ENCODE measurements at places on chromosomes 2 and 18.
A peak's percentile ranks its signal among the peaks of the same experiment; 100 is the strongest.

DNA sequence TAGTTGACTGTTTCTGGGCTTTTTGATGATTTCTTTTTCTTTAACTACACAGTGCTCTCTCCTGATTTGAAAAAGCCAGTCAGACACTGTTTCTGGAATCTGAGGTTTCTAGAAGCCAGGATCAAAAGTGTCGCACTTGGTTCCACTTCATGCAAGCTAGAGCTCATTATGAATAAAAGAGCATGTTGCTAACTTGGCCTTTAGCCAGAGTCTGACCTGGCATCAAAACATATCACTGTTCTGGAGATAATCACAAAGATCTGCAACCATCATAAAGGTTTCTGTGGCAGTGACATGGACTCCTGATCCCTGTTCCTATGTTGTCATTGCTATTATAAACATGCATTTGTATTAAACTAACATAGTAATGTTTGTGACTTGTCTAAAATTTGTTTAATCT lies 76.1 kb upstream of the MAPRE2 start:
- peak; percentile 25 for DNase-seq

DNA sequence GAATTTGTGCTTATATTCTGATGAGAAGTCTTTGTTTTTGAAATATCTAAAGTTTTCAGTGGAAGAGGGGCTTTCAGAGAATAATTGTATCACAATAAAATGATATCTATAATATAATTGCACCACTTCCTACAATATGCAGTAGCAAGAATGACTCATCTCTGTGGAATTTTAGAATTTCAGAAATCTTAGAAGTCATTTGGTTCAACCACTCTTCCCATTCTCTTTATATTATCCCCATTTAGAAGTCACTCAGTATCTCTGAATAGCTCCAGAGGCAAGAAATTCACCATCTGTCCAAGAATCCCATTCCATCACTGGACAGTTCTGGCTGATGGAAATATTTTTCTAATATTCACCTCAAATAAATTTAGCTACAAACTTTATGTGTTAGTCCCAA lies 59.3 kb upstream of the CCDC68 start:
- DNase-seq: no peak

DNA sequence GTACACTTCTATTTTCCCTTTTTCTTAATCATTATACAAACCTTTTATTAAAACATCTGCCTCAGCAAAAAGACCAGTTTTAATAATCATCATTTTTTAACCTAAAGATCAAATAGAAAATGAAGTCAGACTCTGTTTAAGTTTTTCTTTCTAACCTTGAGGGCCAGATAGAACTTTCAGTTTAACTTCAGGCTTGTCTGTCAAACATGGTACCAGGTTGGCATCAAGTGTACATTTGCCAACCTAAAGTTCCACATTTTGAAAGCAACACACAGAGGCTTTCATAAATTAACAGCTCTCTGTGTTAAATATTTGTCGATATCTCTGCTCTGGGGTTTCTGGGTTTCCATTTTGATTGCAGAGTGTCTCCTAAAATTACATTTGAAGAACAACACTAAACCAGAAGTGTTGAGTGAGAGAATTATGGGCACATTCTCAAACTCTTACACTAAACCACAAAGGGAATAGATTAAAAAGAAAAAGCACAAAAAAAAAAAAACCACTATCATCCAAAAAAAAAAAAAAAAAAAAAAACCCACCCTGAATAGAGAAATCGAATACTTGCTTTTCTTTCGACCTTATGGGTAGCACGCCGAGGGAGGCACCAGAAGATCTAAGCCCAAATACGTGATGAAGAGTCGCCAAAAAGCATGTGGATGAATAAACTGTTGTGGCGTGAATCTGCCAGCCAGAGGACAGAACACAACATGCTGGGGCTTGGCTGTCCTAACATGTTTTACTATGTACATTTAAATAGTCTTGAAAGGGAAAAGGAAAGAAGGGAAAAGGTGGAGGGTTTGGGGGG lies 166.2 kb downstream of the TCF4 start:
- DNase-seq: peak; percentile 89

- DNase-seq: no peak
Measured at GRCh38 chr2:189517847-189518535, 62.6 kb downstream of the SLC40A1 start.

DNA sequence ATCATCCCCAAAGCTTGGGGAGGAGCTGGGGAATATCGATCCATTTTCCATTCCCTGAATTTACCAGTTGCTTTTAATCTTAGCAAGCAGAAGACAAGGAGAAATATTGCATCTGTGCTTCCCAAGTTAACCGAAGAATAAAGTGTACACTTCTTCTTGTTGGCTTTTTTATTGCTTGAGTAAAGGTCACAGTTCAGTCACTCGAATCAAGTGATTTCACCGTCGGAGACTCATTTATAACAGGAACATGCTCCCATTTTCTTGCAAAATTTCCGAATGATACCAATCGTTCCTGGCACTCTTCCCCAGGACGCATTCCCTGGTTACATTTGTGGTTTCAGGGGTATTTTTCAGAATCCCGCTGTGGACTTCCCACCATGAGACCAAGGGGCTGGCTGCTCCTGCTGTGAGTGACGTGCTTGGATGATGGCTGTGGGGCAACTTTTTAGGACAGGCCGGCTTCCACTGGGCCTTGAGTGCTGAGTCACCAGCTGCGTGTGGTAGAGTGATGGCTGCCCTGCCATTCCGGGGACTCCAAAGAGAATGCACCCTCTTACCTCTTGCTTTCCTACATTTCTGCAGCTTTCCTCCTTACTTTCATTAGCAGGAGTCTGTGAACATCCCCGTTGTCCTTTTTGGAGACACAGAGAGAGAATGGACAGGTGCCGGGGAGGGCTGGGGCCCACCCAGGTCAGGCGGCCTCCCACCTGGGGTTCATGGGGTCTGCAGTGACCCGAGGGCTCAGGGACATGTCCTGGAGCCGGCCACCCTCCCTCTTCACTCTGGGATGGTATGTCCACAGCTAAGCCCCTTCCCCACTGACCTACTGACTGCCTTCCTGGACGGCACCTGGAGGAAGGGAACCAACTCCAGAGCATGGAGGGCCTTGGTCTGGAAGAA lies 60.7 kb upstream of the HDAC4 start:
- no peak for DNase-seq

GRCh38 chr2:109225170-109225782 lies 96.3 kb downstream of the SH3RF3 start:
- no peak for DNase-seq

GRCh38 chr18:24417480-24417879 lies 9.0 kb upstream of the IMPACT start:
- DNase-seq: no peak

- DNase-seq: no peak
Measured at GRCh38 chr2:208118918-208119317, 5.4 kb downstream of the CRYGD start.

DNA sequence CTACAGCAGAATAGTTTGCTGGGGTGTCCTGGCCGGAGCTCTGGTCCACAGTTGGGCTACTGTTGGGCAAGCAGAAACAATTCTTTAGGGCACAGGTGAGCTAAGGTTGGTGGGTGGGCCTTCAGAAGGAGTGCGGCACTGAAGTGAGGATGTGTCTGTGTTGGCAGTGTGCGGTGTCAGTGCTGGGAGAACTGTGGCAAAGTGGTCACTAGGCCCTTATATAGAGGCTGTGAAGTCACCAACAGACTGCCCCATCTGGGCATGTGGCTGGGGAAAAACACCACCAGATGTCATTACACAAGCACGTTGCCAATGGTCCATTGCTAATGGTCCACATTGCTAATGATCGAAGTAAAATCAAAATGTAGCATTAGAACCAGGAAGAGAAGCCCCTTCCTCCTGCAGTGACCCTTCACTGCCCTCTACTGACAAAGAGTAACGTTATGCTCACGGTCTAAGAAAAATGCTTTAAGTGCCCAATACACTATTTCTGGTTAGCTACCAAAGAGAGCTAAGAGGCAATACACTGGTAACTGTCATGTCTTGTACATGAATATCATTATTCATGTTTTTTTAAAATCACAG lies 21.3 kb downstream of the SCN1A start:
- no peak for DNase-seq

DNA sequence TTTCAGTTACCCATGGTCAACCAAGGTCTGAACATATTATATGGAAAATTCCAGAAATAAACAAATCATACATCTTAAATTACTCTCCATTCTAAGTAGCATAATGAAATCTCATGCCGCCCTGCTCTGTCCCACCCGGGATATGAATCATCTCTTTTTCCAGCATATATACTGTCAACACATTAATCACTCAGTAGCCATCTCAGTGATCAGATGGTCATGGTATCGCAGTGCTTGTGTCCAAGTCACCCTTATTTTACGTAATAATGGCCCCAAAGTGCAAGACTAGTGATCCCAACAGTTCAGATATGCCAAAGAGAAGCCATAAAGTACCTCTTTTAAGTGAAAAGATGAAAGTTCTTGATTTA lies 43.8 kb downstream of the OSBPL6 start:
- no peak for DNase-seq

DNA sequence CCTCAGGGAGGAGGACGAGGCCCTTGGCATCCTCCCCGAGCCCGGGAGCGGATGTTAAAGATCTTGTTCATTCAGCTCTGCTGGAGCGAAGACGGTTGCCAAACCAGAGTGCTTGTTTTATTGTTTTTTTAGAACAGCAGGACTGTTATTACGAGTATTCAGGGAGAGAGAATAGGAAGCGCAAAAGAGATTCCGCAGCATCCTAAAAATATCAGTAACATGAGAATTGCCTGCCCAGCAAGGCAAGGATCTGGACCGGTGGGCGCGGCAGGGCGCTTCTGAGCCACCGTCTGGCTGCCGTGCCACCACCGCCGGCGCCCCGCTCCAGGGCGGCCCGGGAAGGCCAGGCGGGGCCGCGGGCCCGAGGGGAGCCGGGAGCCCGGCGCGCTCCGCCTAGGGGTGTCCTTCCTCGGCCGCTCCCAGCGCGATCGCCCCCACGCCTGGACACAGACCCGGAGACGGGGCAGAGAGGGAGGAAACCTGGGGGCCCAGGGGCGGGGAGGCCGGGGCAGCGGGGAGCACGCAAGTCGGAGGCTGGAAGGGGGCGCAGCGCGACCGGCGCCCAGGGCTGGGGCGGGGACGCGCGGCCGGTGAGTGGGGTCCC lies 843 bp downstream of the CYS1 start:
- DNase-seq: no peak

- DNase-seq: no peak
Measured at GRCh38 chr18:6866552-6867085, 137.1 kb downstream of the ARHGAP28 start.

DNA sequence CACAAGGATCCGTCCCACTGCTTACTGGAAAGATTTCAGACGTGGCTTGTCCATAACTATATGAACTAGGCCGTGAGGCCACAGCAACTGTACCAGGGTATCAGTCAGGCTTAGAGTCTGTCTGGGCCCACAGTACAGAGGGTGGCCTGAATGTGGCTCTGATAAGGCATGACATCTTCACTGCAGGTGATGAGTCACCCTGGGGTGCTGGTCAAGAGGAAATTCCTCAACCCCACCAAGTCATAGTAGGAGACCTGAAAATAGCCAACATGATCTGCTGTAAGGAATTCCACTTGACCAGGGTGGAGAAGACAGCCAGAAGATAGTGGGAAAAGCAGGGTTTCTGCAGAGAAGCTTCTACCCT lies 107.7 kb downstream of the INHBB start:
- no peak for DNase-seq

- DNase-seq: no peak
Measured at GRCh38 chr2:230356084-230356483, 29.1 kb downstream of the SP140L start.

DNA sequence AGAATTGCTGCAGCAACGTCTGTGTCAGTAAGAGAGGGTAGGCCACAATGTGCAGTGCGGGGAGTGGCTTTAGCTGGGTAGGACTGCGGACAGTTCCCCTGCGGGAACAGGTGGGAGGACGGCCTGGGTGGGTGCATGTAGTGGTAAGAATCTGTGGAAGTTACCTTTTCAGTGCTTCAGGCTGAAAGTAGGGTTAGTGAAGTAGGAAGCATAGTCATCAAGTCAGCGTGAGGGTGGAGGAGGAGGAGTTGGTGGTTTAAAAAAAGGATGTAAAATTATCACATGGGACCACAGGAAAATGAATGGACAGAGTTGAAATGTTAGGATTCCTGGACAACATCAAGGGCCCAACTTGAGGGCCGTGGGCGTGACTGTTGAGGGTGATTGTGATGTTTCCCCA lies 13.2 kb downstream of the CEP192 start:
- no peak for DNase-seq

DNA sequence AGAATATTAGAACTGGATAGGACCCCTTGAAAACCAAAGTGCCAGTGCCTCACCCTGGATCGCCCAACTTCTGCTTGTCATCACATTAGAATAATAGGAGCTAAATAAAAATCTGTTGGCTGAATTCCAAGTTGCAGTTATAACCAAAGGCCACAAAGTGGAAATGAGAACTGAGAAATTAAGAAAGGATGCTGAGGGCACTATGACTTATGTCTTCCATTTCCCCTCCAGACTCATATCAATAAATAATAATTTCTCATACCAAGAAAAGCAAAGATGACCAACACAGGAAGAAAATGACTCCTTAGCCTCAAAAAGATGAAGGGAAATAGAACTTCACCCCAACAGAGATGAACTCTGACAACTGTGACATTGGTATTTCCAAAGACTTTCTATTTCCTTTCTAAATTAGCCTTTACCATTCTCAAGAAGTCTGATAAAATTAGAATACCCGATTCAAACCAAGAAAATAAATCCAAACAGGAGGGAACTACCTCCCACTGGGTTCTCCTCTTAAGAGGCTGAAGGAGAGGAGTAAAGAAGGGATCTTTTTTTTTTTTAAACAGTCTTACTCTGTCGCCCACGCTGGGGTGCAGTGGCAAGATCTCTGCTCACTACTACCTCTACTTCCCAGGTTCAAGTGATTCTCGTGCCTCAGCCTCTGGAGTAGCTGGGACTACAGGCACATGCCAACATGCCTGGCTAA lies 46.5 kb upstream of the EPG5 start:
- DNase-seq: no peak

Data from G401 (cell line).